ENCODE measurements at places on chromosomes 6 and 20. TPM values are rescaled to one million over a fixed set of nuclear protein-coding genes. Genes with fewer than 3 reads are reported as not detected.

TUBB1 gene
- 3.7 TPM for total RNA-seq

METTL24 gene
- total RNA-seq = 12.0 TPM

CEP250 gene
- total RNA-seq = 50.9 TPM

ARMH2 gene
- not detected for total RNA-seq

EYA2 gene
- total RNA-seq = 18.0 TPM

TAAR8 gene
- total RNA-seq = not detected

NFKBIE gene
- 5.8 TPM for total RNA-seq

RNF8 gene
- 45.2 TPM for total RNA-seq

TULP1 gene
- 78.5 TPM for total RNA-seq

PNLDC1 gene
- 0.49 TPM for total RNA-seq

SLCO4A1 gene
- 8.0 TPM for total RNA-seq

BPI gene
- 2.4 TPM for total RNA-seq

PTPRT gene
- total RNA-seq = 12.1 TPM

RAET1L gene
- not detected for total RNA-seq

EPPIN gene
- total RNA-seq = not detected

NINL gene
- 44.2 TPM for total RNA-seq

SRF gene
- total RNA-seq = 17.2 TPM

RIPPLY2 gene
- 2.7 TPM for total RNA-seq

CDC5L gene
- total RNA-seq = 41.8 TPM

SCP2D1 gene
- total RNA-seq = not detected

MRPS18B gene
- 40.3 TPM for total RNA-seq

CCHCR1 gene
- 15.3 TPM for total RNA-seq

TAAR2 gene
- total RNA-seq = not detected

All from camera-type eye (tissue), 1 donor.